Heart left ventricle (tissue), 16 donors: ENCODE measurements at places on chromosomes 4 and X.
A peak's percentile ranks its signal among the peaks of the same experiment; 100 is the strongest.

DNA sequence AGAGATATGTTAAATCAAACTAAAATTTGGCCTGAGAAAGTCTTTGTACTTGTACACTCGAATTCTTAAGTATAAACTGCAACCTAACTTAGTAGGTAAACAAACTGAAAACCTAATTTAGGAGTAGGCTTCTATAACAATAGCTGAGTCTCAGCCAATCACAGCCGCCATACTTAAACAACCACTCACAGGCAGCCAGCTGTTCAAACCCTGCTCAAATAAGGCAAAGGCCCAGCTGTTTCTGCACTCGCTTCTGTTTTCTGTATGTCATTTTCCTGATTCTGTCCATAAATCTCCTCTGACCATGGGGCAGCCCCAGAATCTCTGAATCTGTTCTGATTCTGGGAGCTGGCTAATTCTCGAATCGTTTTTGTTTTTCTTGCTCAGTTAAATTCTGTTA lies 7.8 kb upstream of the PLS3 start:
- no peak for DNase-seq

GRCh38 chrX:149312988-149313387 lies 192.1 kb downstream of the IDS start:
- DNase-seq = no peak

DNA sequence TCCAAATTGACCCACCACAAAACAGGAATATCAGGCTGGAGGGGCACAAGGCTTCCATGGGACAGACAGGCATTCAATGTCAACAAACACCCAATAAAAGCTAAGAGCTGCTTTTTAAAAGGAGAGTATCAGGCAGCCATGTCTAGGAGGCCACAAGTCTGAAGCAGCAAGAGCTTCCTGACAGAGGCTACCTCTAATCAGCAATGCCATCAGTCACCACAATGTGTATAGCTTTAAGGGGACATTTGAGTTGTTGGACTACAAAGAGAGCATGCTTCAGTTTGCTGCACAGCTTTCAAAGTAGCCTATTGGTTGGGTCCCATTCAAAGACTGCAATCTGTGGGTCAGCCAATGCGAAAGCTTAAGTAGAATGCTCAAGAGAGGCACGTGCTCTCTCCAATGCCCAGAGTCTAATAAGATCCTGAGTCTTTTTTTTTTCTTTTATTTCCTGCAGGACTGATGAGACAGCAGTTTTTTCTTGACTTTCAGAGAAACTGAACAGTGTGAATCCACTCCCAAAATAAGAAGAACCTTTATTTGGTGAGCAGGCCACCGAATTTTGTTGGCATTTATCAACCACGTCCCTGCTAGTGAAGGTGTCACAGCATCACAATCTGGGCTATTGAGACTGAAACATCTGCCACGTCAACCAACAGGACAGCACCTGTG lies 92.5 kb downstream of the FBXO8 start:
- no peak for DNase-seq

DNA sequence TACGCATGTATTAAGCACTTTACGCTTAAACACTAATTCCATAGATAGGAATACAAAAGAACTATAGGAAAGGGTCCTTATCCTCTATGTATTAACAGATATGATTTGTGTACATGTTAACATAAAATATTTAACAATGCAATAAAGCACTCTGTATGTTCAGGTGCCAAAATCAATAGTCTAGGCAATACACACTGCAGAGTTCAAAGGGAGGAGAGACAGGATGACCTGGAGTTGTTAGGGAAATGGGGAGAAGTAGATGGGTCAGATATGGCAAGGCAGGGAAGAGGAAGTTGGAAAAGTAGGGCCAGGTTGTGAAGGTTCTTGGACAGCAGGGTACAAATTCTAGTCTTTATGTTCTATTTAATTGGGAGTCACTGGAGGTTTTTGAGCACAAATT lies 2.9 kb downstream of the SGCB start:
- no peak for DNase-seq

GRCh38 chr4:101540336-101540735 lies 193.0 kb upstream of the PPP3CA start:
- DNase-seq = no peak

GRCh38 chr4:28481565-28481964 lies 1620.9 kb downstream of the STIM2 start:
- no peak for DNase-seq

DNA sequence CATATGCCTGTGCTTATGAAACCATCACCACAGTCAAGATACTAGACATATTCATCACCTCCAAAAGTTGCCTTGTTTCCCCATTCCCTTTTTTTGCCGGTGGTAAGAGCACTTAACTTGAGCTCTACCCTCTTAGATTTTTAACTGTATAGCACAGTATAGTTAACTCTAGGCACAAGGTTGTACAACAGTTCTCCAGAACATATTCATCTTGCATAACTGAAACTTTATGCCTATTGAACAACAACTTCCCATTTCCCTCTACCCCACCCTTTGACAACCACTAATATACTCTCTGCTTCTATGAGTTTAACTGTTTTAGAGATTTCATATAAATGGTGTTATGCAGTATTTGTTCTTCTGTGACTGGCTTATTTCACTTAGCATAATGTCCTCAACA lies 119.3 kb downstream of the ASB9 start:
- no peak for DNase-seq

DNA sequence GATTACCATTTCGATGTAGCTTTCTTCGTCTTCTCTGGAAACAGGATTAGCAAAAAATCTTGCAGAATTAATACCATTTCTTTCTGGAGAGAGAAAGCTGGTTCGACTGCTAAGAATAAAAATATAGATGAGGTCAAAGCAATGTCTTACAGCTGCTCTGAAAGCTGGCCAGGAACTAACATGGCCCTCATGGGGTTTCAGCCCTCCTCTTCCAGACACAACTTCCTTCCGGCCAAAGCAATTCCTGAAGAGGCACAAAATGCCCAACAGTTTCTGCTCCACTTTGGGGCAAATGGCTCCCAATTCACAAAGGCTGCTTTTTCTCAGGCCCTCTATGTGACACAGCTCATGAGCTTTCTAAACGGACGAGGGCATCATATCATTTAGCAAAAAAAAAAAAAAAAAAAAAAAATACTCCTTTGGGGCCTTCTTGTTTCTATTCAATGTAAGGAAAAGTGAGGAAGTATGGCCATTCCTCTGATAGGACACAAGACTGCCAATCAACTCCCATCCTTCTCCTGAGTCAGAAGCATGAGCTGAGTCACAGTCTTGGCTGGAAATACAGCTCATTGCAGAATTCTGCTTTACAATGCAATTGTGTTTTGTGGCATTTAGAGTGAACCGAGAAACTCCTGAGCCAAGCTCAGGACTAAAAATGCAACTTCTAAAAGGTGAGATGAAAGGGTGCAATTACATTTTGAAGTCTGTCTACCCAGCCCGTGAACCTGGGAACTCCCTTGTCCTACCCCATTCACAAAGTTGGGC lies 42.7 kb upstream of the CTAG2 start:
- no peak for DNase-seq

- peak; percentile 34 for DNase-seq
These were observed 1210.4 kb downstream of the ADGRL3 start for GRCh38 chr4:62410371-62411003.

DNA sequence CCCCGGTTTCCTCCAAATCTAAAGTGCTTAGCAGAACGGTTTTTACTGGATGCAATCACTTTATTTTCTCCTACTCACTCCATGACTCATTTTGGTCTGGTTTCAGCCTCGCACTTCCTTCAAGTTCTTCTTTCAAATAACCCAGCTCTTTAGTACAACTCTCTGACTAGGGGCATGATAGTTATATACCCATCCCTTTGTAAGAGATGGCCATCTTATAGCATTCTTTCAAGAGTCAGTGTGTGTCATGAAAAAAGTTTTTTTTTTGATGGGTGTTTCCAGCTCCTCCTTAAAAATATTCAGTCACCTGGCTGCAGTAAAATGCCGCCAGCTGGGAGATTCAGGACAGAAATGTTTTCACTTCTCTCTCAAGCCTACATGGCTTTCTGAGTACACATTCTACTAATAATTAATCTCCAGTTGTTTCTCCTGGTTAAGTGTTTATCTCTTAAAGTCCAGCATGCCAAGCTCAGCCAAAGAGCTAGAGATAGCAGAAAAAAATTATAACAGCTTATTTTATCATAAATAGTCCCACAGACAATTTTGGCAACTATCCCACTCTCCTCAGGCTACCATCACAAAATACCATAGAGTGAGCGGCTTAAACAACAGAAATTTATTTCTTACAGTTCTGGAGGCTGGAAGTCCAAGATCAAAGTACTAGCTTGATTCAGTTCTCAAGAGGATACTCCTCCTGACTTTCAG lies 139.3 kb downstream of the GASK1B start:
- no peak for DNase-seq

DNA sequence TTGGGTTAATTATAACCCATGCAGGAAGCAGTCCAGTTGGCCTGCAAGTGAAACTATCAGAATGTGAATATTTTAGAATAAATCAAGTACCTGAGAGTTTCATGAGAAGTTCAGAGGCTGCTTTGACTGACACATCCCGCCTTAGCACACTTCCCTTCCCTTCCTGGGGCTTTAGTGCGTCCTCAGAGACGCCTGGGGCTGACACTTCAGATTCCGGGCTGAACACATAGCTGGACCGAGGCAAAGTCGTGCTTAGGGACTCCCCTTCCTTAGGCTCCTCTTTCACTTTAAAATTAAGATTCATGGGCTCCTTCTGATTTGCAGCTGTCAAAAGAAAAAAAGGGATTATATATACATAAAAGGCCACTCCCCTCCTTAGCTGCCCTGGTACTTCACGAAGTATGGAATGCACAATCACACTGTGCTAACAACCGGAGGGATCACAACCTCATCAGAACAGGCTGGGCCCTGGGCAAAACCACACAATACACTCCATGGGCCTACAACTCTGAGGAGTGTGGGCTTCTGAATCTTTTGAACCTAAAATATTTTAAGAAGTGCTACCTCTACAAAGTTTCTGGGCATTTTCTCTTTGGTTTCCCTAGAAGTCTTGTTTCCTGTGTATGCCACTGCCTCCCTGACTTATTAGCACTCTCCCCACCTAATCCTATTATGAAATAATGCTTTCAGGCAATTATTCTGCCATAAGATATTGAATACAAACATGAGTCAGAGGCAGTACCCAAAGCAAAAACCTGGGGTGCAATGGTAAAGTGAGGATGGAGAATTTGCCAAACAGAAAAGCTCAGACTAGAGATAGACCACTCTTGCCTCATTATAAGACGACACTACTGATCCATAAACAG lies 68.2 kb downstream of the ZNF827 start:
- no peak for DNase-seq

DNA sequence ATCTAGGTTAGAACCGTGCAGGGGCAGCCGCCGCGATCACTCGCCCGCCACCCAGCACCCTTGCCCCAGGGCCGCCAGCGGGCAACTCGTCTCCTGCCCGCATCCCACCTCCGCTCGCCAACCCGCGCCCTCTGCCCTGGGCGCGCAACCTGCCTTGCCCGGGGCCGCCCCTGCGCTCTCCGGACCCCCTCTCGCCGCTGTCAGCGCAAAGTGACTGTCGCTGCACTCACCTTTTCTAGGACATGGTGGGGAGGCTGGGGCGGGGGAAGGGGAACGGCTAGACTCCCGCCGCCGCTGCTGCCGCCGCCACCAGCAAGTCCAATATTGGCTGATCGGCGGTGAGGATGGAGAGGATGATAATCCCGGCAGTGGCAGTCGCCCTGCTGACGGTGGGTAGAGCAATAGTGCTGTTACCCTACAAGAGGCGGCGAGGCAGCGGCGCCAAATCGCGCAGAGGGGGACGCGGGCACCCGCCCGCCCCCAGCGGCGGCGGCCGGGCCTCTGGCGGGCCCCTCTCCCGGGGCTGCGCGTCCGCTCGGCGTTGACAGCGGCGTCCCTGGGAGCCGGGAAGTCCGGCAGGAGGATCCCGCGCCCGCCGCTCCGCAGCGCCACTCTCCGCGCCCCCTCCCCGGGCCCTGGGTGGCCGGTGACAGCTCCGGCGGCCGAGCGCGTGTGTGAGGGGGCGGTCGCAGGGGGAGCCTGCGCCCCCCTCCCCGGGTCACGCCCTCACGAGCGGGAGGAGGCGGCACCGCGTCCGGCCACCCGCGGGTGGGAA lies 2.3 kb upstream of the NR3C2 start:
- DNase-seq = peak; percentile 54

- DNase-seq = no peak
These were observed 110.0 kb downstream of the SOWAHB start for GRCh38 chr4:76787898-76788297.

DNA sequence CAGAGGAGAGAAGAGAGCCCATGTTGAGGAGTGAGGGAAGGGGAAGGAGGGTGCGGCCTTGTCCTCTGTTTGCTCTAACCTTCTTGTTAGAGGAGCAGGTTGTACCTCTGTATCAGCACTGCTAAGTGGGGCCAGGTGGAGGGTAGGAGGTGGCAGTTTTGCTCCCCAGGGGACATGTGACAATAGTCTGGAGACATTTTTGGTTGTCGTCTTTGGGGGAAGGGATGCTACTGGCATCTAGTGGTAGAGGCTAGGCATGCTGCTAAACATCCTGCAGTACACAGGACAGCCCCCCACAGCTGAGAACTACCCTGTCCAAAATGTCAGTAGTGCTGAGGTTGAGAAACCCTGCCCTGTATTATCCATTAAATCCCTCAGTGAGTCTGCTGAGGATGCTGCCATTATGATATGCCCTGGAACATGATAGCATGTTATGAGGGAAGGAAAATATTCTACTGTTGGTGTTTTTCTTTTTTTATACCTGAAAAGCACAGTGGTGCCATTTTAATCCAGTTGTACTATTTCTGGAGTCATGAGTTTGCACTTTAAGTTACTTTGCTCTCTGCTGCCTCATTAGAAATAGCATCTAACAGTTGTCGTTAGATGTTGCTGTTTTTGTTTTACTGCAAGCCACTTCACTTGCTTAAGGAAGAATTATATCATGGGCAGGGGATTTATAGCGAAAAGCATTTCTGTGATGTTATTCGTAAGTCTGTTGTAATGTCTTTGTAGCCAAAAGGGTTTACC lies 90.6 kb downstream of the LRP2BP start:
- DNase-seq = no peak

DNA sequence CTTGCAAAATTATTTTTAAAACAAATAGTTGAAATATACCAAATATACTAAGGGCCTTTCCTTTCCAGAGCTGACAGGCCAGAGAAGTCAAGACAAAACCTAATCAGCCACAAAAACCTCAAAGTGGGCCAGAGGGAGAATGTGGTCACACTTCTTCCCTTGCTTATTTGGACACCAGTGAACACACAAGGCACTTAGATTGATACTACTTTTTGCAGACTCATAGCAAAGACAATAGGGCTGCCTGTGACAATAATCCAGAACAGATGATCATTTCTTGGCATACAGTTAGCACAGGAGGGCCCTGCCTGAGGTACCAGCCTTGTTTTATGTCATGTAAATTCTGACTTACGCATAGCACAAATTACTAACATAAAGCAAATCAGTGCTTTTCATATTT lies 215.7 kb upstream of the NEIL3 start:
- DNase-seq = no peak
